ENCODE measurements at places on chromosomes 3 and 15. TPM values are rescaled to one million over a fixed set of nuclear protein-coding genes. Genes with fewer than 3 reads are reported as not detected.

- H3K4me3 ChIP-seq: no peak overlapping the region
- peaks cover 54% of the 10 kb centered on the region for H3K4me1 ChIP-seq
Observed at GRCh38 chr3:184553385-184553784, 8.2 kb upstream of the EPHB3 start.

DNA sequence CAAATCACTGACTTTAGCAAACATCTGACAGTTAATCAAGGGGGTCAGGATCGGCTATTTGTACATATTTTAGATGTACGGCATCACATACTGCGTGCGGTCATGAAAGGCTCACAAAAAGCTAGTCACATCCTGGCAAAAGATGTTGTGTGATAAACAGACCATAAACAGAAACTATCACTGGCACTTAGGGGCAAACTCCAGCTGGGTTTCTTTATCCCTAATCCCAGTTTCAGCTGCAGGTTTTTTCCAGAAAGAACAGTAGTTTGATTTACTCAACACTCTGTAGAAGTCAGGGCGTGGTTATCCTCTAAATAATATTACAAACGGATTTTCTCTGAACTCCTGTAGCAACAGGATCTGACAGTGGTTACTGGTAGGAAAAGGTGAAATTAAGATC is 112.4 kb upstream of the BHLHE40 start:
- H3K27ac ChIP-seq: peak overlapping the region; percentile 84
- H3K36me3 ChIP-seq: no peaks in the 10 kb centered on the region
- H3K4me3 ChIP-seq: peak overlapping the region; percentile 60
- peaks cover 22% of the 10 kb centered on the region for H3K4me1 ChIP-seq
- no peaks in the 10 kb centered on the region for H3K27me3 ChIP-seq

- no peak for DNase-seq
- H3K4me3 ChIP-seq: no peak overlapping the region
- no peaks in the 10 kb centered on the region for H3K27me3 ChIP-seq
- peaks cover 11% of the 10 kb centered on the region for H3K36me3 ChIP-seq
- no peak overlapping the region for H3K27ac ChIP-seq
Observed at GRCh38 chr3:72381584-72381983, 466.7 kb downstream of the SHQ1 start.

The SNX33 gene
- 1.4 TPM for total RNA-seq

DNA sequence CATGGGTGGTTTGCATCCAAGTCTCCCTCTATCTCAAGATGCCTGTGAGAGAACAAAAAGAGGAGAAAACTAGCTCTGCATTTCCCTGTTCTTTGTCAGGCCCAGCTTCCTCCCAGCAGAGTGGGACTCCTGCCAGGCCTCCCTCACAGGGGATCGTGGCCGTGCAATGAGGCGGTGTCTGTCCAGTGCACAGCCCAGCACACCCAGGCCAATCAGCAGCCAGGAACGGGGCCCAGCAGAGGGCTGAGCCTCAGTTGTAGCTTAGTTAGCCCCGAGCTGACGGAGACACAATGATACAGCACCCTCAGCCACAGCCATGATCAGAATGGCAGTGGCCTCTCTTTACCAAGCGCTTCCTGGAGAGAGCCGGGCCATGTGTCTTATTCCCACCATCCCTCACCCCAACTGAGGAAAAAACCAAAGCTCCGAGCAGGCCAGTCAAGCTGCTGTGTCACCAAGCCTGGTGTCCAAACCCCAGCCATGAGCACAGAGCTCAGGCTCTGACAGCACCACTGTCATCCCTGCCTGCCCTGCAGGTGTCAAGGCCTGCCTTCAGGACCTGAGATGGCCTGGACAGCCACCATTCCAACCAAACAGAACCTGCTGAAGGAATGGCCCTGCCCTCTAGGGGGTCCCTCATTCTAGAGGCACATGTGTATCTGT is 71.1 kb downstream of the DNAJB8 start:
- no peaks in the 10 kb centered on the region for H3K36me3 ChIP-seq
- H3K27me3 ChIP-seq: no peaks in the 10 kb centered on the region
- no peak overlapping the region for H3K27ac ChIP-seq
- no peak overlapping the region for H3K4me3 ChIP-seq
- H3K4me1 ChIP-seq: no peaks in the 10 kb centered on the region

- no peaks in the 10 kb centered on the region for H3K36me3 ChIP-seq
- H3K27ac ChIP-seq: no peak overlapping the region
- no peak overlapping the region for H3K4me3 ChIP-seq
- H3K4me1 ChIP-seq: no peaks in the 10 kb centered on the region
Observed at GRCh38 chr3:69628951-69629350, 110.3 kb upstream of the MITF start.

GRCh38 chr15:27928386-27928785 is 170.7 kb downstream of the OCA2 start:
- no peaks in the 10 kb centered on the region for H3K27me3 ChIP-seq
- H3K4me3 ChIP-seq: no peak overlapping the region
- no peak for DNase-seq

GRCh38 chr15:52162260-52162659 is 28.9 kb downstream of the GNB5 start:
- peaks cover 5% of the 10 kb centered on the region for H3K4me1 ChIP-seq
- no peaks in the 10 kb centered on the region for H3K27me3 ChIP-seq
- no peak for DNase-seq
- H3K36me3 ChIP-seq: peaks cover 45% of the 10 kb centered on the region
- no peak overlapping the region for H3K27ac ChIP-seq

The ETV5 gene
- total RNA-seq: not detected

The C3orf85 gene
- total RNA-seq: not detected

The KCNH8 gene
- 0.29 TPM for total RNA-seq

GRCh38 chr3:27147215-27147614 is 222.0 kb downstream of the NEK10 start:
- H3K4me3 ChIP-seq: no peak overlapping the region
- H3K27ac ChIP-seq: no peak overlapping the region
- no peak for DNase-seq
- no peaks in the 10 kb centered on the region for H3K4me1 ChIP-seq
- H3K36me3 ChIP-seq: no peaks in the 10 kb centered on the region

DNA sequence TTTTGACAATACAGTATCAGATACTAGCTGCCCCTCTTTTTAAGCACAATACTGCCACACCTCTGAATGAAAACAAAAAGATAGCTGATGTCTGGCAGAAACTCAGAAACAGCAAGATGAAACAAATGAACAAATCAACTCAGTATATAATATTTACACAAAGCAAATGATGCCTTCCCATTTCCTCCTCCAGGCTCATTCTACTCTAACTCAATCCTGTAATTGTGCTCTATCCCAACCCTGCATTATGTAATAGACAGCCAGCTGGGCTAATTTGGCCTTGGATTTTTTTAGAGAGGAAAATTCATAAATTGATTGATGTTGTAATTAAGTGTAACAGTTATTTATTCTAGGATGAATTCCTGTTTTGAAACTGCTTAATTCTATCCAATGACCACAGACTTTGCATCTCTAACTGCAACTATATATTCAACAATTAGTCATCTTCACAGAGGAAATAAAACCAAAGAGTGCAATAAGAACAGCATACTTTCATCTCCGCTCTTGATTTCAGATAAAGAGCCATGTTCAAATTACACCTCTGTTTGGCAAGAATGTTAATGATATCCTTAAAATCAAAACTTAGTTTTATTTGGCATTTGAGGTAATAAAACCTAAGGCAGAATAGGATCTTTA is 6.1 kb downstream of the ATG3 start:
- peaks cover 8% of the 10 kb centered on the region for H3K4me1 ChIP-seq
- H3K27ac ChIP-seq: no peak overlapping the region
- no peaks in the 10 kb centered on the region for H3K27me3 ChIP-seq
- no peak for DNase-seq
- no peak overlapping the region for H3K4me3 ChIP-seq
- H3K36me3 ChIP-seq: no peaks in the 10 kb centered on the region

The WDR93 gene
- total RNA-seq: not detected

DNA sequence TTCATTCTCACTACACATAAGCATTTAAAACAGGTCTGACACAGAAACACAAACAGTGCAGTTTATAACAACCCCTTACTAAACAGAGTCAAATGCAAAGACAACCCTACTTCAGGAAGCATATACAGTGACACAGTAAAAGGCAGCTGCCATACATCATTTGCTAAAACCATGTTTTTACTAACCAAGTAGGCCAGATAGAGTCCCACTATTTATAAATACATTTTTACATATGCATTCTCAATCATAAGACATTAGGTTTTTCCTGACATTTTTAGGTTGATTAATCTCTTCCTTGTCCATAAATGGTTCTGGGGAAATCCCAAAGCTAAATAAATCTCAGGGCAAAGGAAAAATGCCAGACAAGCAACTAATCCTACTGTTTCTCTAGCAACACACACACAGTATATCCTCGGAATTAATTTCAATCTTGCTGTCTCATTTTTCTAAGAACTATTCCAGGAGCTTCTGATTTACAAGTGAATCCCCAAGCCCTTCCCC is 39.0 kb downstream of the CHAC1 start:
- no peak for DNase-seq
- H3K4me1 ChIP-seq: no peaks in the 10 kb centered on the region
- no peak overlapping the region for H3K4me3 ChIP-seq
- H3K27ac ChIP-seq: no peak overlapping the region
- peaks cover 10% of the 10 kb centered on the region for H3K36me3 ChIP-seq

The UBA5 gene
- 41.5 TPM for total RNA-seq

DNA sequence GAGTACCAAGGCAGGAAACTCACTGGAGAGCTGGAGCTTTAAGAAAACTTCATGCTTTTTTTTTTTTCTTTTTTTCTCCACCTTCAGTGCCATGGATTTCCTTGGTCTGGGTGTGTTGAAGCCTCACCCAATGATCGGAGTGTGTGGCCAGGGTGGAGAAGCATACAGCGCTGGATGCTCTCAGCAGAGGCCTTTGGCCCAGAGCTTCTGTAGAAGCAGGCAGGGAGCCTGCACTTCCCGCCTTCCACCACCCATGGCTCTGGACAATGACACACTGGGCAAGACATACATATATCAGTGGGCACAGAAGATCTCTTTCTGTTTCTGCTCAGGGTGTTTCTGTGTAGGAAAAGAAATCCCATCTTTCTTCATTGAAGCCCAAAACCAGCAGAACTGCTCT is 55.8 kb upstream of the ACAD9 start:
- H3K4me3 ChIP-seq: no peak overlapping the region
- H3K27me3 ChIP-seq: no peaks in the 10 kb centered on the region
- H3K4me1 ChIP-seq: no peaks in the 10 kb centered on the region
- H3K27ac ChIP-seq: no peak overlapping the region

GRCh38 chr15:74727727-74728126 is 2.4 kb upstream of the CYP1A1 start:
- no peak overlapping the region for H3K4me3 ChIP-seq
- DNase-seq: no peak
- H3K36me3 ChIP-seq: no peaks in the 10 kb centered on the region
- no peaks in the 10 kb centered on the region for H3K27me3 ChIP-seq

GRCh38 chr15:60184579-60184978 is 180.5 kb downstream of the FOXB1 start:
- H3K36me3 ChIP-seq: no peaks in the 10 kb centered on the region
- H3K27ac ChIP-seq: no peak overlapping the region
- no peaks in the 10 kb centered on the region for H3K27me3 ChIP-seq
- H3K4me3 ChIP-seq: no peak overlapping the region
- DNase-seq: no peak

- no peak overlapping the region for H3K4me3 ChIP-seq
- H3K36me3 ChIP-seq: no peaks in the 10 kb centered on the region
- no peak overlapping the region for H3K27ac ChIP-seq
- H3K27me3 ChIP-seq: no peaks in the 10 kb centered on the region
Observed at GRCh38 chr3:73718326-73719110, 93.8 kb upstream of the PDZRN3 start.

DNA sequence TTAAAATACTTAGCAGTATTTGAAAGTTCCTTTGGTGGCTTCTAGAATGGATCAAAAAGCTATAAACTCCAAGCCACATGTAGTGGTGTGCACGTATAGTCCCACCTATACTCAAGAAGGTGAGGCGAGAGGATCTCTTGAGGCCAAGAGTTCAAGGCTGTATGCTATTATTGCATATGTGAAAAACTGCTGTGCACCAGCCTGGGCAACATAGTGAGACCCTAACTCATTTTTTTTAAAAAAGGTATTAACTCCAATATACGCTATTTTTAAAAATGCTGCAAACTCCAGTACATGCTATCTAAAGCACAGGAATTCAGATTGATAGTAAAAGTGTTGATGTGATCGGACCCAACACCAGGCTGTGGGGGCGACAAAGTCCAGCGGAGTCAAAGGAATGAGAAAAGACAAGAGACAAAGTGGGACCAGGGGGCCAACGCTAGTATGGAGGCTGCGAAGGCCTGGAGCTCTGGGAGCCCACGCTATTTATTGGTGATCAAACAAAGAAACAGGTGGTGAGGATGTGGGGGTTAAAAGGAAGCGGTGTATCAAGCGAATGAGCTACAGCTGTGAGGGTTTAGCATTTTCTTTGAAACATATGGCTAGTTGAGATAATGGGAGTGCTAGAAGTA is 66.6 kb downstream of the ARIH1 start:
- no peaks in the 10 kb centered on the region for H3K4me1 ChIP-seq
- peaks cover 12% of the 10 kb centered on the region for H3K36me3 ChIP-seq
- no peak overlapping the region for H3K4me3 ChIP-seq
- H3K27ac ChIP-seq: no peak overlapping the region
- H3K27me3 ChIP-seq: no peaks in the 10 kb centered on the region

The GUCA1C gene
- not detected for total RNA-seq

DNA sequence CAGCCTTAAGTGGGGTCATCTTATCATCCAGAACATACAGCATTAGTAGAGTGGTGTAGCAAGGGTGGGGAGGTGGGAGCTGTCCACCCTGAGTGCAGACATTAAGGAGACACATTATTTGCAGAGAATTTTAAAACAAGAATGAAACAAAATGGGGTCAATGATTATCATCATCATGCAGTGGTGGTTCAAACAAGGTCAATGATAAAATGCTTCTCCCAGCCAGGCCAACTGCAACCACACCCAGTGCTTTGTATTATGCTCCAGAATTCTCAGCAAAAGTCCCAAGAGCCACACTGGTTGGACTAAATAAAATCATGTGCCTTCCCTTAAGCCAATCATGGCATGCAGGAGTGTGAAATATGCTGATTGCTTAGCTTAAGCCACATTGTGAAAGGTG is 96.7 kb upstream of the FHIT start:
- no peaks in the 10 kb centered on the region for H3K4me1 ChIP-seq
- H3K27me3 ChIP-seq: no peaks in the 10 kb centered on the region
- H3K36me3 ChIP-seq: no peaks in the 10 kb centered on the region
- H3K4me3 ChIP-seq: no peak overlapping the region

The PLCH1 gene
- not detected for total RNA-seq

The CHRM5 gene
- not detected for total RNA-seq

The CD200R1 gene
- total RNA-seq: 17.8 TPM

DNA sequence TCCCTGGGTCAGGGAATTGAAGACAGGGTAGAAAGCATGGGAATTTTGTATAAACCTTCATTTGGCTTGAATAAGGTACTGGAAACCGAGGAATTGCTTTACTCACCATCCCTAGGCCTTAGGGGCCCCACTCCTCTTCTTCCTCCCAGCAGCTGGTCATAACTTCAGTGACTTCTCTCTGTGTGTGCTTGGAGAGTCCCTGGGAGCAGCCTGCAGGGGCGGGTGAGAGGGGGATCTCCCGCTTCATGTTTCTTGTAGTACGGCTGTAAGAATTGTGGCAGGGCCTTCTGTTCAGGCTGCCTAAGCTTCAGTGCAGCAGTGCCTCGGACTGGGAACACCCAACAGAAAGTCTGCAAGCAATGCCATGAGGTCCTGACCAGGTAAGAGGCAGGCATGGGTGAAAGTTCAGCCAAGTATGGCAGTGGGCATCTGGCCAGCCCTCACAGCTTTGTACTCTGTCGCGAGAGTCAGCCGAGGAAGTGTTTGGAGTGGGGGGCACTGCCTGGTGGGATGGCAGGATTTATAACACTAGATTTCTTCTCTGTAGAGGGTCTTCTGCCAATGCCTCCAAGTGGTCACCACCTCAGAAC is 1.7 kb upstream of the DNAJC17 start:
- no peaks in the 10 kb centered on the region for H3K27me3 ChIP-seq
- no peak overlapping the region for H3K27ac ChIP-seq
- H3K4me3 ChIP-seq: no peak overlapping the region
- H3K36me3 ChIP-seq: no peaks in the 10 kb centered on the region
- peaks cover 14% of the 10 kb centered on the region for H3K4me1 ChIP-seq

The PRSS50 gene
- total RNA-seq: not detected

Measured in naive thymus-derived CD4-positive, alpha-beta T cell (primary cell).